ENCODE measurements at places on chromosomes 12 and 14. TPM values are rescaled to one million over a fixed set of nuclear protein-coding genes. Genes with fewer than 3 reads are reported as not detected.

The RND1 gene
- total RNA-seq: 9.9 TPM

The INSM2 gene
- not detected for total RNA-seq

The PAH gene
- 1.1 TPM for total RNA-seq

The PARPBP gene
- 5.9 TPM for total RNA-seq

The GPX2 gene
- total RNA-seq: not detected

The SRP54 gene
- 58.5 TPM for total RNA-seq

The SERPINA10 gene
- total RNA-seq: not detected

The RDH12 gene
- not detected for total RNA-seq

The AQP6 gene
- total RNA-seq: not detected

The TAC3 gene
- not detected for total RNA-seq

The STAC3 gene
- not detected for total RNA-seq
